ENCODE measurements at places on chromosomes 4 and X. TPM values are rescaled to one million over a fixed set of nuclear protein-coding genes. Genes with fewer than 3 reads are reported as not detected.

DNA sequence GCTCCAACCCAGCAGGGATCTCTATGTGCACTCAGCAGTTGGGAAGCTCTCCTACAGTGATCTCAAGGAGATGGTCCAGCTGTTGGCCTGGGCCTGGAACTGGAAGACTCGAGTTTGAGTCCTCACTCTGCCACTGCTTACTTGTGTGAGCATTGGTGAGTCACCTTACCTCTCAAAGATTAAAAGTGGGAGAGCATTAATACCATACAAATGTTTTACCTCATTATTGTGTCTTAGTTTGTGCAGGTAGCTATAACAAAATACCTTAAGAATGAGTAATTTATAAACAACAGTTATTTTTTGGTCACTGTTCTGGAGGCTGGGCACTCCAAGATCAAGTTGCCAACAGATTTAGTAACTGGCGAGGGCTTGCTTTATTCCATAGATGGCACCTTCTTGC, 21.4 kb upstream of the ZNF827 start:
- no peak for DNase-seq

DNA sequence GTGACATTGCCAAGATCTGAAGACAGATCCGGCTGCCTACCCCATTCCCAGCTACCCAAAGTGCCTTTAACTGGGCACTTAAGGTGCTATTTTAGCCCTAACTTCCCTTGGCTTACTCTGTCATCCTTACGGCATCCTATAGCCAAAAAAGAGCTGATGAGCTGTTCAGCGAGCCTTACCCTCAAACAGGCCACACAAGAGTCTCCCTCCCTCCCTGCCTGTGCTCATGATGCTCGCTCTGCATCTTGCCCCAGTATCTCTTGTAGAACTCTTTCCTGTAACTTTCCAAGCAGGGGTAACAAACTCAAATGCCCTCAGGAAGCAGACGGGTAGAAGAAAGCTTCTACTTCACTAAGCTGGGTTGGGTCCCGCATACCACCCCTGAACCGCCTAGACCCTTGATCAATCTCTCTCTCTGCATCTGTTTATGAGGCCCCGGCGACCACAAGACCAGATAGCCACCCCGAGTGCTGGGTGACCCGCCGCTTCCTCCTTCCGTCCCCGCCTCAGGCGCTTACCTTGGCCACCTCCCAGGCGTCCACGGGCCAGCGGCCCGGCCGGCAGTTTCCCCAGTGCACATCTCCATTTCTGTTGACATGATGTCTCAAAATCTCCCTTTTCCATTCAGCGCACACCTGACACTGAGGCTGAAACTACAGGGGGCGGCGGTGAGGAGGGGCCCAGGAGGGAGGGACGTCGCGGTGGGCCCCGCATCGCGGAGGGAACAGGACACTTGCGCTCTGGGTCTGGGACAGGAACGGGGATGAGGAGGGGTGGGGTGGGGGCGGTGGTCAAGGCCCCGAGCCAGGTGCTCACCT, 663 bp downstream of the CXorf38 start:
- no peak for DNase-seq

The FMR1NB gene
- total RNA-seq, result not detected

GRCh38 chrX:155027509-155028066, 944 bp downstream of the FUNDC2 start:
- no peak for DNase-seq

The RS1 gene
- not detected for total RNA-seq
